ENCODE measurements at places on chromosomes 7 and 10. TPM values are rescaled to one million over a fixed set of nuclear protein-coding genes. Genes with fewer than 3 reads are reported as not detected.

MEIG1 gene
- total RNA-seq = 0.72 TPM

CALD1 gene
- 107 TPM for total RNA-seq

PAPSS2 gene
- 24.0 TPM for total RNA-seq

HOXA4 gene
- not detected for total RNA-seq

GRCh38 chr7:138002096-138002827 lies 376 bp upstream of the CREB3L2 start:
- peaks cover 5% of the 10 kb centered on the region for H3K4me1 ChIP-seq
- H3K4me3 ChIP-seq = peak overlapping the region; percentile 93
- peaks cover 10% of the 10 kb centered on the region for H3K36me3 ChIP-seq
- peak; percentile 100 for DNase-seq
- H3K27me3 ChIP-seq = no peaks in the 10 kb centered on the region
- H3K27ac ChIP-seq = no peak overlapping the region

DNA sequence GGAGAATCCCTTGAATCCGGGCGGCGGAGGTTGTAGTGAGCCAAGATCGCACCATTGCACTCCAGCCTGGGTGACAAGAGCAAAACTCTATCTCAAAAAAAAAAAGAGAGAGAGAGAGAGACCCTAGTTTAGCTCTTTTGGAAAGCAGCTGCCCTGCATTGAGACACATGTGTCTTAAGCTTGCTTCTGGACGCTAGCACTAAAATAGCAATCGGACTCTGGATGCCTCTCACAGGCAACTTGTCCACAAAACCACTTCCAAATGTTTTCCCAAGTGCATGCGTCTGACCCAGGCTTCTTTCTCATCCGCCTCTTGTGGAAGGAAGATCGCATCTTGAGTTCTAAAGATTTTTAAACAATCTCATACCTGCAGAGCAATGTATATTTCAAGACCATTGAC lies 182.7 kb downstream of the CUX1 start:
- H3K36me3 ChIP-seq = no peaks in the 10 kb centered on the region
- no peak overlapping the region for H3K27ac ChIP-seq
- peaks cover 3% of the 10 kb centered on the region for H3K4me1 ChIP-seq
- H3K27me3 ChIP-seq = no peaks in the 10 kb centered on the region
- DNase-seq = no peak
- no peak overlapping the region for H3K4me3 ChIP-seq

GRCh38 chr7:5602734-5603133 lies 178.7 kb downstream of the RNF216 start:
- H3K27me3 ChIP-seq = no peaks in the 10 kb centered on the region
- peaks cover 40% of the 10 kb centered on the region for H3K36me3 ChIP-seq
- H3K27ac ChIP-seq = no peak overlapping the region
- no peak overlapping the region for H3K4me3 ChIP-seq
- DNase-seq = no peak

DNA sequence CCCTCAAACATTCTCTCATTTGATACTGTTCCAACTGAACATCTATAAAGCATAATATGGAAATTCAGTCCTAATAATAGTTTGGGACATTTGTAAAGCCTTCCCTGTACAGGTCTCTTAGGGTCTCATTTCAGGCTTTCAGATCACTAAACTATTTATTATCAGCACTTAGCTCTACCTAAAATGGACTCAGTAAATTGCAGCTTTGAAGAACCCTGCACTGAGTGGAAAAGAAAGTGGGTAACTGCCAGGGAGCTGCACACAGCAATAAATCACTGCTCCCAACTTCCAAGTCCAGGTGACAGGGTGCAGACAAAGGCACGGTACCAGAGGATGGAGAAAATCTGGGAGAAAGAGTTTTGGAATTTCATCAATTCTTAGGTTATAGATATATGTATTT lies 164.9 kb upstream of the AOAH start:
- no peaks in the 10 kb centered on the region for H3K27me3 ChIP-seq
- DNase-seq = no peak
- H3K4me3 ChIP-seq = no peak overlapping the region
- H3K27ac ChIP-seq = no peak overlapping the region
- H3K4me1 ChIP-seq = no peaks in the 10 kb centered on the region

GRCh38 chr10:34704526-34705184 lies 110.4 kb downstream of the PARD3 start:
- no peak overlapping the region for H3K4me3 ChIP-seq
- no peak overlapping the region for H3K27ac ChIP-seq
- DNase-seq = no peak
- no peaks in the 10 kb centered on the region for H3K4me1 ChIP-seq
- H3K27me3 ChIP-seq = no peaks in the 10 kb centered on the region

- H3K4me1 ChIP-seq = no peaks in the 10 kb centered on the region
- DNase-seq = no peak
- H3K27ac ChIP-seq = no peak overlapping the region
- H3K4me3 ChIP-seq = no peak overlapping the region
- H3K36me3 ChIP-seq = peaks cover 1% of the 10 kb centered on the region
Observed at GRCh38 chr10:111972109-111972508, 211.5 kb downstream of the GPAM start.

GRCh38 chr10:78579995-78580394 lies 488.8 kb upstream of the ZMIZ1 start:
- no peaks in the 10 kb centered on the region for H3K4me1 ChIP-seq
- DNase-seq = no peak
- H3K4me3 ChIP-seq = no peak overlapping the region

DNA sequence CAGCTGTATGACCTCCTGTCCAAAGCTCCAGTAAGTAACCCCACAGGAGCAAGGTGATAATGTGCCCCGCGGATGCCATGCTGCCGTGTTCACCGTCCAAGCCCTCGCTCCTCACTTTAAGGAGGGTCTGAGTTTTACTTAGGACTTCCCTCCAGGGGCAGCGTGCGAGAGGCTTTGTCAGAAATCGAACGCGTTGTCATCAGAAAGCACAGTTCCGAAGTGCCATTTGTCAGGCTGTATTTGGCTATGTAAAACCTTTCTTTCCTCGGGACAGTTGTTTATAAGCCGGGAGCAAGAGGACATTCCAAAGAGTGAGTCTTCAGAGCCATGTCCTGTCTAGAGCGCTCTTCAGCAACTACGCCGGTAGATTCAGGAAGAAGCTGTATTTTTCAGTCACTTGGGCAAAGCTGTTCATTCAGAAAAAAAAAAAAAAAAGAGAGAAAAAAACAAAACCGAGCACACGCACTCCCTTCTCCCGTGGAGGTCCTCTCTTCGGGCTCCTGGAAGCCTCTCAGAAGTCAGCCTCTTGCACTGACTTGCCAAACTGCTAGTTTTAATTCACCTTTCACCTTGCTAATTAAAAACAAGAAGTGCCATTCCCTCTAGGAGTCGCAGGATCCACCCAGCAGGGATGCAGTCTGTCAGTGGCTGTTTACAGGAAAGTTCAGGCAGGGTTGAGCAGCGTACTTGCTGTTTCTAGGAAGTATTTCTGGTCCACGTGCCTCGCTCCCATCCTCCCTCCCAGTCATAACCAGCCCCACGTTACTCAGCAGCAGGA lies at the start of gene SEMA3E:
SEMA3E (minus strand) TSS at position 676 of the 778 bp plus-strand sequence.
- H3K27me3 ChIP-seq = no peaks in the 10 kb centered on the region
- peak; percentile 65 for DNase-seq
- no peak within 1 kb of the TSS for H3K27ac ChIP-seq
- peak within 1 kb of the TSS; percentile 67 for H3K4me3 ChIP-seq
- H3K36me3 ChIP-seq = no peaks in the 10 kb centered on the region
- H3K4me1 ChIP-seq = no peaks in the 10 kb centered on the region

Measured in H9 (cell line).